ENCODE measurements at places on chromosomes 5 and 9.
A peak's percentile ranks its signal among the peaks of the same experiment; 100 is the strongest.

DNA sequence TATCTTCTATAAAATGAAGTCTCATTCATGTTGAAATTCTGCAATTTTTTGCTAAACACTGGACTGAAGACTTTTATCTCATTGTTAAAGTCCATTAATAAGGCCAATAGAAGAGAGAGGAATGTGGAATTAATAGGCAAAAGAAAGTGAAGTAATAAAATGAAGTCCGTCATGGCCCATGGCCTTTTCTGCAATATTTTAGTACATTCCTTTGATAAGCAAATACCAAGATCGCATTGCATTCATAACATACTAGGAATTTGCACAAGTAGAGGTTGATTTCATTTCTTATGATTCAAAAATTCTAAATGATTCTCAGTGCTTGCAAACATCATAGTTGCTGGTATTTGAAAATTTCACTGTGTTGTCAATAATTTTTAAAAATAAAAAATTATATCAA lies 664.0 kb downstream of the NR2F1-AS1 start:
- DNase-seq, result no peak

DNA sequence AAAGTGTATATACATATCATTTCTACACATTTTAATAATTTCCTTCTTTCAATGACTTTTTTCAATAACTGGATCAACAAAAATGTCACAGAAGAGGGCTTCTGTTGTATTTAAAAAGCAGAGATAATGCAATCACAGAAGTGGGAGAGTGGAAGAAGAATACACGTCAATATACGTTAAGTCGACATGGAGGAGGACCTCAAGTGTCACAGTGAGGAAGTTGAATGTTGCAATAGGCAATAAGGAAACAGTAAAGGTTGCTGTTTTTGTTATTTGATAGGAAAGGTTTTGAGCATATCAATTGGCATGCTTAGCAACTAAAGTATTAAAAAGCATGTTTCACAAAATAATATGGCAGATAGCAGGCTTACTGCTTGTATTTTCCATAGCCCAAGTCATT lies 184.0 kb upstream of the NR4A3 start:
- DNase-seq, result no peak

DNA sequence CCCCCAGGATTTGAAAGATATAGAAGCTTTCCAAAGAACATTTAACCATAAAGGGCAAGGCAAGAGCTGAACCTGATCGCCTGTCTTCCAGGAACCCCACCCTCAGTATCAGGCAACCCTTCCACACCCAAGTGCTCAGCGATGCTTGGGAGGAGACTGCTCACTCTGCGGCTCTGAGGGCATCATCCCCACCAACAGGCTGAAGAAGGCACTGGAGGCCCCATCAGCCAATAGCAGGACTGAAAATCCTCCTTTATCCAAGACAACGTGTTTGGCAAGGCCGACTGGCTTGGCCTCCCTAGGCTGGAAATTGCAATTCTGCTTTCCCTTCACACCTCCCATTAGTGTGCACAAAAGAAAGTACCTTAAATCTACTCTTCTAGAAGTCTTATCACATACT lies 1.4 kb upstream of the PPP2CA start:
- peak; percentile 93 for DNase-seq

GRCh38 chr9:6646293-6646636 lies 736 bp upstream of the GLDC start:
- no peak for DNase-seq

DNA sequence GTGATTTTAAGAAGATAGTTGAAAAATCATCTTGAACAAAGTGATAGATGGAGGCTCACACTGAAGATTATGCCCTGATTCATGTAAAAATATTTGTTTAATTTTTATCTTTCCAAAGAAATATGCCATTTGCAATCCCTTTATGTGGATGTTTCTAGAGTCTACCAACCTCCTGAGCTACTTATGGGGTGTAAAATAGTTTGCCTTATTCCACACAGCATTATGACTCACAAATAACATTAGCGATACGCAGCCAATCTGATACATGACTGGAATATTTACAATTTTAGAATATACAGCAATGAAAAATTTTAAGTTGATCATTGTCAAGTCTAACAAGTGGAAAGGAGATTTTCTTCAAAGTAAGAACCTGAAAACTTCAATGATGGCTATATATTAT lies 327.5 kb downstream of the EDIL3 start:
- DNase-seq, result no peak

All from hematopoietic multipotent progenitor cell treated with erythropoietin and hydrocortisone succinate and interleukin-3 and kit ligand, for 8 days (in vitro differentiated cells).